ENCODE measurements at places on chromosomes 1 and 21. TPM values are rescaled to one million over a fixed set of nuclear protein-coding genes. Genes with fewer than 3 reads are reported as not detected.

GRCh38 chr1:11764519-11764918, 2.5 kb downstream of the C1orf167 start:
- no peak for DNase-seq

- DNase-seq, result no peak
These were observed 760.2 kb downstream of the PLA2G4A start for GRCh38 chr1:187588917-187589316.

DNA sequence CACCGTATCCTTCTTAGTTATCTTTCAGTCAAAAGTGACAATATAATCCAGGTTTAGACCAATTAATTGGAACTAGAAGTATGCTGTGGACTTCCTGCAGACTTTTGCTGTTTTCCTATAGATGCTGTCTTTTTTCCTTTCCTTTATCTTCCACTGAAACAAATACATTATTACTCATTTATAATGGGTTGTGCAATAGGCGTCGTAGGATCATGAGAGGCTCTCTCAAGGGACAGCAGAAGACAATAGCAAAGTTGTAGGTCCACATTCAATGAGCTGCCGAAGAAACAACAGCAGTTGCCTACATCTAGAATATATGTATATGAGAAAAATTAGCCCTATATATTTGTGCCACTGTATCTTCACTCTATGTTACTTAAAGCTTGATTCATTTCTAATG, 371.6 kb downstream of the AMY1C start:
- DNase-seq, result no peak

DNA sequence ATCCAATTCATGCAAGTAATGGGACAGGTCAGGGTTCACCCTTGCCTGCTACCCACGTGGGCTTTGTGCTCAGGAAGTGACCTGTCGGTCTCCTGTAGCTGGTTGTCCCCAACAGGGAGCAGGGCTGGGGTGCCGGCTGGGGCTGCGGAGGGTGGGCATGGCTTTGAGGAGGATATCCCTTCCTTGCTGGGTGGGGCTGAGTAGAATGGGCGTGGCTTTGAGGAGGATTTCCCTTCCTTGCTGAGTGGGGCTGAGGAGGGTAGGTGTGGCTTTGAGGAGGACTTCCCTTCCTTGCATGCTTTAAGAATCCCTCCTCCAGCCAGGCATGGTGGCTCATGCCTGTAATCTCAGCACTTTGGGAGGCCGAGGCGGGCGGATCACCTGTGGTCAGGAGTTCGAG, 151.3 kb downstream of the CLIC6 start:
- no peak for DNase-seq

DNA sequence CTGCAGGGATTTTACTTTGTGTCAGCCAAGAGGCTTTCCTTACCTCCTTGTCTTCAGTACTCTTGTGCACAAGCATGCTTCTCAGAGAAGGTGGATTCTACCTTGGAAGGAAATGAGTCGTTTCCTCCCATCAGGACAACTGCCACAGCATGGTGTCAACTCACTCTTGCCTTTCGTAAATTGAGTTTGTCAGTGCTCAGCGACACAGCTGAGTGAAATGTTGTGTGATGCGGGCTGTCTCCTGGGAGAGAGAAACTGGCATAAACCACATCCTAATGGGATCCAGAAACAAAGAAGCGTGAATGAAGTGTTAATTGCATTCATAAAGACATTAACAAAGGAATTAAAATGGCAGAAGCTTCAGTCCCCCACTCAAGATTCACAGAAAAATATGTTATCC, 51.5 kb upstream of the SLC22A15 start:
- no peak for DNase-seq

GRCh38 chr1:6127587-6128163, 52.4 kb downstream of the CHD5 start:
- DNase-seq, result peak; percentile 26

- no peak for DNase-seq
These were observed 136.6 kb upstream of the IVNS1ABP start for GRCh38 chr1:185453496-185454192.

DNA sequence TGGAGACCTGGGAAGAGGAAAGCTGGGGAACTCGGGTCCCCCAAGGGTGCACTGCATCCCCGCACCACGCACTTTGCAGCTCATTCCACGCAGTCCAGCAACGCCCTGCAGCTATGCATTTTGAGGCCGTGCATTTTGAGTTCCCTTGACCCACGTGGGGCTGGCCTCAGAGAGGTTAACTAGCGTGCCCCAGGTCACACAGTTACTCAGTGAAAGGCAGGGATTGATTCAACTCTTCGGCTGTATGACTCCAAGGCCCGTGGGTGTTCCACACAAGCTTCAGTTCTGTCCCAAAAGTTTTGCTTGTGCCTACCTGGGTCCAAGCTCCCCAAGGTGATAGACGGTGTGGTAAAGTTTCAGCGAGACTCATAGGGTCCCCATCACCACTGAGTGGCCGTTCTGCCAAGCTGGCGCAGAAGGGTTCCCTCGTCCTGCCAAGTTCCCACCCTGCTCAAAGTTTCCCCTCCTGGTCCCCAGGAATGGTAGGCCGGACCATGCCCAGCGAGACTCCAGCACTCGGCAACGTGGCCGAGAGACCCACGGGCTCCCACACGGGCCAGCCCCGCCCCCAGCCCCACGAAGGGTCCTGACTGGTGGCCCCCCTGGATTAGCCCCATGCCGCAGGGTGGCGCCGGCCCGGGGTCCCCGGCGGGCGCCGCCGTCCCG, 611 bp downstream of the HSPG2 start:
- DNase-seq, result no peak

DNA sequence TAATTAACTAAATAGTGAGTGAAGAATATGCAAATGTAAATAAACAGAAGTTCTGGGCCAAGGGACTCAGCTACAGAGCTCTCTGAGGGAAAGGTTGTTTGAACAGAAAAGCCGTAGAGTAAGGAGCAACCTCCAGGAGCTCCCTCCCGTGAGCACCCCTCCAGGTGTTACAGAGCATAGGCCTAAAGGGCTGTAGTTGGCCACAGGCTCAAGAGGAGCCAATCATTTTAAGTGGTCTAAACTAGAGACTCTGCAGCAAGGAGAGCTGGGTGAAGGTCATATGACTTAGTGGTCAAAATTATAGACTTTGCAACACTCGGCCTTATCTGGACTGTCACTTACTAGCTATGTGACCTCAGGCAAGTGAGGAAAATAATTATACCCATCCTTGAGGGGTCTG, 19.1 kb upstream of the RXRG start:
- DNase-seq, result no peak

DNA sequence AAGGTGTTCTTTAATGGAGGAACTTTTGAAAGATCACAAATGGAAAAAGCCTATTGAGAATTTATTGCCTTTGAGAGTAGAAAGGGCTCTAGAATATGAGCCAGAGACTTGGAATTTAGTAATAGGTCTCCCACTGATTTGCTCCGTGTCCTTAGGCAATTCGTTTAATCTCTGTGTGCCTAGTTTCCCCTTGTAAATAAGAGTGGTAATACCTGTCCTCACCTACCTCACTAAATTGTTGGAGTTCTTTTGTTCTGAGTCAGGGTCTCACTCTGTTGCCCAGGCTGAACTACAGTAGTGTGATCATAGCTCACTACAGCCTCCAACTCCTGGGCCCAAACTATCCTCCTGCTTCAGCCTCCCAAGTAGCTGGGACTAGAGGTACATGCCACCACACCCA, 15.0 kb upstream of the TEKT2 start:
- DNase-seq, result no peak

RSPH1 gene
- 0.34 TPM for total RNA-seq

C1orf94 gene
- total RNA-seq, result 0.13 TPM

ELF3 gene
- total RNA-seq, result 27.1 TPM

PRKAA2 gene
- 2.1 TPM for total RNA-seq

SERPINC1 gene
- not detected for total RNA-seq

TP73 gene
- 5.8 TPM for total RNA-seq

TTC3 gene
- 91.0 TPM for total RNA-seq

Measured in lower leg skin (tissue), 4 donors.